ENCODE measurements at places on chromosomes 1 and 21.

GRCh38 chr1:95145493-95145892 lies 28.3 kb downstream of the TLCD4 start:
- DNase-seq, result no peak

DNA sequence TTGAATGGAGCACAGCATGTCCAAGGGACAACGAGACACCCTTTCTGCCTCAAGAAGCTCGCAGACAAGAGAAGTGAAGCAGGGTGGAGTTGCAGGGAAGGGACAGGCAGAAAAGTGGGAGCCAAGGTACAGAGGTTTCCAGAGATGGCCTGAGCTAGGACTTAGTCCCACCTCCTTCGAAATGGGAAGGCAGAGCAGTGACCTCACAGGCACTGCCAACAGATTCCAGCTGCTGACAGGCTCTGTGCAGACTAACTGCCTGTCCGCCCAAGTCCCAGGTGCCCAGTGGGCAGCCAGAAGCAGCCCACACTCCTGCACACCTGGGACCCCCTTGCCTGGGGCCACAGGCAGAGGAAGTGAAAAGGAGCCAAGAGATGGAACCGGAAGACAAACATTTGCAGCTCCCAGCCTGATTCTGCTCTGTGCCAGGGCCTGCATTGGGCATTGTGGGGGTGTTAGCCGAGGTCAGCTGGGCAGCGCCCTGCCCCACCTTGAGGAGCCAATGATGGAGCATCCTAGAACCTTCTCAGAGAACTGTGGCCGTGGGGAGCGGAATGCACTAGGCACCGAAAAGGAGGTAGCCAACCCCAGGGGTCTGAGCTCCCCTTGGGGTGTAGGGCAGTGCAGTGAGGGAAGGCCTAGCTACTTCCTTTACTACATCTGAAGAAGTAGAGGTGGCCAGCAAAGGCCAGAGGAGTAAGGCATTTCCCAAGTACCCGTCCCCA lies 27.5 kb upstream of the RSPO1 start:
- DNase-seq, result no peak

DNA sequence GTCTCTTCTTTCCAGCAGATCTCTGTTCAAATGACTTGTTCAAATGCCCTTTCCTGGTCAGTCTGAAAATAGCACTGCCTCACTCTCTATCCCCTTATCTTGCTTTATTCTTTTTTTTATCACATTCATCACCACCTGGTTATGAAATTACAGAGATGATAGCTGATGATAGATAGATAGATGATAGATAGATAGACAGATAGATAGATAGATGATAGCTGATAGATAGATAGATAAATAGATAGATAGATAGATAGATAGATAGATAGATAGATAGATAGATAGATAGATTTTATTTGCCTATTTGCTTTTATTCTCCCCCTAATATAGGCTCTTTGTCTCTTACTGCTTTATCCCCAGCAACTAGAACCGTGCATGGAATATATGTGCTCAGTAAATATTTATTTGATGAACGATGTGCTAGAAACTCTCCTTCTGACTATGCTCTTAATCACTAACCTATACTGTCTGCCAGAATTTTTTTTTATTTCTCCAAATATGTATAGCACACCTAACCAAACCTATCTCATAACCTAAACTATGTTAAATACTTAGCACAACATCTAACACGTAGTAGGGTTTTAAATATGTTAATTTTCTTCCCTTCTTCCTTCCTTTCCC lies 372.8 kb upstream of the DUSP10 start:
- no peak for DNase-seq

DNA sequence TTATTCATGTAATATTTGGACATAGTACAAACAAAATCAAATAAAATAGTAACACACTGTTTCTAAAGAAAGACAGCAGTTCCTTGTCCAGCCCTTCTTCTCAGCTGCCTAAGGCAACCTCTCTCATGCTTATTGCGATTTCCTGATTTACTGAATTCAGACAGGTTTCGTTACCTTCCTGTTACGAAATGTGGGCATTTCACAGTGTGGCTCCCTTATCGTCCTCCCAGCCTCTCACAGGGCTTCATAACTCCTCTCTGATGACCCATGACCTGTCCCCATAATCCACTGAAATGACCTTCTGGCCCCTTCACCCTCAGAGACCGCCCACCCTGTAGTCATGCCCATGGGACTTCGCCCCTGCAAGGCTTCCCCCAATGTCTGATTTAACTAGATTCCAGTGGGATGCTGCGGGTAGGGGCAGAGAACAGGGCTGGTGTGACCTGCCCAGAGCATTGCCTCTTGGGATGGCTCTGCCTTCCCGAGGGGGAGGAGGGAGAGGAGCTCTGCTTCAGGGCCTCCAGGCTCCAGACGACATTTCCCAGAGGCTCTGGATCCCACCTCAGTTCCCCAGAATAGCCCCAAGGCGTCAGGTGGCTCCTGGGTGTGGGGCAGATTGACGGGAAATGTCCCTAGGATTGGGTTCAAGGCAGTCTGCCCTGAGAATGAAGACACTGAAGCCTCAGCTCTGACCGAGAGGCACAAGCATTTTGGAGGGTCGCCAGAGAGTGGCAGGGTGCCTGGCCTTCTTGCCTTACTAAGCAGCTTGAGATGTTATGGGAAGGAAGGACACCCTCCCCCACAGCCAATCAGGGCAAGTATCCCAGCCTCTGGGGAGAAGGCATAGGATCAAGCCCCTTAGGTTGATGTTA lies 20.6 kb downstream of the PADI2 start:
- no peak for DNase-seq

- DNase-seq, result no peak
Measured at GRCh38 chr1:17944646-17945045, 163.0 kb upstream of the IGSF21 start.

- DNase-seq, result no peak
Measured at GRCh38 chr21:15359251-15359650, 294.5 kb upstream of the NRIP1 start.

GRCh38 chr21:37451446-37451845 lies 84.9 kb downstream of the DYRK1A start:
- DNase-seq, result no peak

DNA sequence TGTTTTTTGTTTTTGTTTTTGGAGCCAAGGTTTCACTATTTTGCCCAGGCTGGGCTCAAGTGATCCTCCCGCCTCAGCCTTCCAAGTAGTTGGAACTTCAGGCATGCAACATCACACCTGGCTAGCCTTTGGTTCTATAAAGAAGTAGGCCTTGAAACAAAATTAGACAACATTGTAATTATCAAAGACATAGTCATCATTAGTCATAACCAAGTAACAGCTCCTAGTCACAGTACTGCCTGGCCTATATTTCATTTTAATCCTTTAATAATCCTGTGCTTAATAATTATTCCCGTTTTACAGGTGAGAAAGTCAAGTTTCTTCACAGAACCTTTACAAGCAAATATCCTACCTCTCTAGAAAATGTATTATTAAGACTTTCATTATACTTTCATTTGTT lies 52.3 kb upstream of the TBX15 start:
- no peak for DNase-seq

DNA sequence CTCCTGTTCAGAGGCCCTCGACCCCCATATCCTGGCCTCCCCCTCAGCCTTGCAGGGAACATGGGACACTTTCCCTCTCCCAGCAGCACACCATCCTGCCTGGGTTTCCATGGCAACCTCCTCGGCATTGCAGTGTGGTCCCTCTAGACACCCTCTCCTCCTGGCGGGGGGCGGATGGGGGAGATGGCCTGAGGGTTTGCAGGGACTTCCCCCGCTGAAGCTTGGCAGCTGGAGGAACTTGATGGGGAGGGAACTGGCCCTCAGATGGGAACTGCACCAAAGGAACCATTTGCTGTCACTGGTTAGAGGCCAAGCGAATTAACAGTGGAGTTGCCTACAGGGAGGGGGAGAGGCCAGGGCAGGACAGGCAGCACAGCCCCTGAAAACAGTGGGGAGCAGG lies 28.7 kb downstream of the RIMS3 start:
- DNase-seq, result no peak

- no peak for DNase-seq
Measured at GRCh38 chr1:145978471-145978853, 14.0 kb downstream of the POLR3GL start.

DNA sequence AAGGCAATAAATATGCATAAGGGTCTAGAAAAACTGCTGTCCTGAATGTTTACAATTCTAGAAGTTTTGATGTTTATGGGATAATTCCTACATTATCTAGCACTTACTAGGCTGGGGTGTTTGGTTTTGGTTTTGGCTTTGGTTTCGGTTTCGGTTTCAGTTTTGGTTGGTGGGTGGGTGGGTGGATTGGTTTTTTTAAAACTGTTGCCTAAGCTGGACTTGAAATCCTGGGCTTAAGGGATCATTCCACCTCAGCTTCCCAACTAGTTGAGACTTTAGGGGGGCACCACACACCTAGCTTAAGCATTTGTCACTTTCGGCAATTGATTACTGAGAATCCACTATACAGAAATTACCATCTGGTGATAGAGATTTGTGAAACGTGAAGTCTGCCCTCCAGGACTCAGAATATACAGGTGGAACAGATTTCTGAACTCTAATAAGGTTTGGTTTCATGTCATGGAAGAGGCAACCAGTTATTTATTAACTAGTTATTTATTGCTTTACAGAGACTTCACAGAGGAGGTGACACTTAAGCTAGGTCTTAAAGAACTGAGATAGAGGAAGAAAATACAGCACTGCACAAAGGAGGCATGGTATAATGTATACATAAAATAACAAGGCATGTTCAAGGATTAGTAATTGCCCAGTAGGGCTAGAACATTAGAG lies 69.6 kb downstream of the PIK3R3 start:
- DNase-seq, result no peak

- DNase-seq, result no peak
Measured at GRCh38 chr1:239817276-239817675, 274.4 kb upstream of the FMN2 start.

DNA sequence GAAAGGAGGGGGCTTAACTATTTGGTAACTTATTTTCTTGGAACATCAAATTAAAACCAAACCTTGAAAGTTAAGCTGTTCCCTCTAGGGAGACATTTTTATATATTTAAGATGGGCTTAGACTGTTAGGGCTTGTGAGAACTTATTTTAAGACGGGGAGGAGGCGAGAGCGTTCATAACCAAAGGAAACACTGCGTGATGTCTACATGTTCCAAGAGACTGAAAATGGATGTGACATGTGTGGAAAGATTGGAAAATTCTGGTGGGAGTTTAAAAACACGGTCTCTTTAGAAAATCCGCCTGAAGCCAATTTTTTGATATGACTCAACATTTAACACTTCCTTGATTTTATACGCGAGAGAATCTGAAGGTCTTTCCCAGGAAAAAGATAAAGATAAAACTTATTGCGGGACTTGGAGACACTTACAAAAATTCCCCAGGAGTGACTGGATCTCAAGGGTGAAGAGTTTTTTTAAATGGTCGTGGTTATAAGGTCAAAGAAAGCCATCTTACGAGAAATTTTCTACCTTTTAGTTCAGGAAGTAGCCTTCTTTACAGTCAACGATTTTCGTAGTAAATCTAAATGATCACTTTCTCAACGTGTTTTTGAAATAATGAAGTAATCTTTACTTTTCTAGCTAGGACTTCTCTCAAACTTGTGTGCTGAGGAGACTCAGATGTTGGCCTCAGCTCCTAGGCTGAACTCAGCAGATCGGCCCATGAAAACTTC lies 828 bp downstream of the PNRC2 start:
- DNase-seq, result no peak

DNA sequence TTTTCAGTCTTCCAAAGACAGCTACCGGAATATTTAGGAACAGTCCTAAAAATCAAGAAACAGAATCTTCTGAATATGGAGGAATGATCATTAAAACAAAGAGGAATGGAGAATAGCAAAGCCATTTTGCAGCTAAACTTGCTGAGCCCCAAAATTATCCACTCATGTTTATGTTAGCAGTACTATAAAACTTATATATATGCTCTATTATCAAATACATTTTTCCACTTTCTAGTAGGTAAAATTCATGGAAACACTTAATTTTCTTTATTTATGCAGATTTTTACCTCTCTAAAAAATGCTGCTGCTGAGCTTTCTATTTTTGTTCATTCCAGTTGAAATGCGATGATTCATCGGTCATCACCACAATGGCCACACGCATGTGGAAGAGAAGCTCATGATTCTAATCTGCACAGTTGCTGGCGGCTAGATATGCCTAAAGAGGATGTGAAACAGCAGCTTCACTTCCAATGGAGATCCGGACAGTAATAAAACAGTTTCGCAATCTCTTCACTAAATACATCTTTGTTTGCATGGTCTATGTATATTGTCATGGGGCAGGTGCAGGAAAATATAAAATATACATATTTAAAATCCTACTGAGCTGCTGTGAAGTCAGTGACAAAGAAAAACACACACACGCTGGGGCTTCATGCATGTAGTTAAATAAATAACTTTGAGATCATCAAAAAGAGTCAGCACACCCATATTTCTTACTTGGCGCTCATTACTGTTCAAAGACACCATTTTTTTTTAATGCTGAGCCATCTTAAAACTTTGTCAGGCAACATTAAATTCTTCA lies 292.2 kb downstream of the SMYD3 start:
- no peak for DNase-seq

All from T follicular helper cell (primary cell).